ENCODE measurements at places on chromosomes 6 and 20.
A peak's percentile ranks its signal among the peaks of the same experiment; 100 is the strongest.

DNA sequence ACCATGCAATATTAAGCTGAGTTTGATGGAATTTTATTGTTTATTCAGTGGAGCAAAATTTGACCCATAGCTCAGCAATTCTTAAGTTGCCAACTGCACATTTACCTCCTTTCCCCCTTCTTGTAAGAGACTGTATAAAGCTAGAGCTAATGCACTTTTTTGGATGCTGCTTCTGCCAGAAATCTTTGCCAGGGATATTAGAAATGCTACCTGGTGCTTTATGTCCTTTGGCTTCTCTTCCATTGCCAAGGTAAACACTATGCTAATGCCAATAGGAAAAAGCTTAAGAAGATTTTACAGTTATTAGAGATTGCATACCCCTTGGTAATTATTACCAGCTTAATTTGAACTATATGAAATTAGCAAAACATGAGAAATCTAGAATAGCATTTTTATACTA lies 79.0 kb upstream of the OGFRL1 start:
- no peak for DNase-seq

DNA sequence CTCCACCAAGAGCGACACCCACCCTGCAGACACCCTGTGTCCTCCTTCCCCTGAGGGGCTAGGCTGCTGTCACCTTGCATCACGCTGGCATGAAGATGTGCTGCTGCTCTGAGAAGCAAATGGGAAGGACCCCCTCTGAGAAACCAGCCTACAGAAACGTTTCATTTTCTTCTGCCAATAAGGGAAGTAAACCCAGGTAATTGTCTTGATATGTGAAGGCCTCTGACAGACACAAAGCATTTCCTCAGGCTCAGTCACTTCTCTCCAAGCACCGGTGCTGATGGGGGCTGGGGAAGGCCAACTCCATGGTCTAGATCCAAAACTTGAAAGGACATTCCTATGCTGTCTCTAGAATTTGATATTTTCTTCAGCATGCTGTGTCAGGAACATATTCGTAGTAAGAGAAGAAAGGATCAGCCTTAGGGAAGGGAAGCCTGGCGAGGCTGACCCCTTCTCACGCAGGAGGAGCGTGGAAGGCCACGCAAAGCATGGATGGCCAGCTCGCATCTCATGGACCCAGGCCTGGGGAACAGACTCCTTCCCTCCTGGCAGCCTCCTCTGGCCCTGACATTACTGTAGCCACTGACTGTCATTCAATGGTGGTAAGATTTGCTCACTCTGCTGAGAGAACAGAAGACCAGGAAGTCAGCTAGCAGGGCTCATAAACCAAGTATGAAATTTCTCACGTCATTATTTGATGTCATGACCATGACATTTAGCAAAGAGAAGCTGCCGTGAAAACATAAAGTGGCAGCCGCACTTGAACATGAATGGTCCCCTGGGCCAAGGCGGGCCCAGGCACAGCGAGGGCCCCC lies 20.4 kb downstream of the ACSS1 start:
- DNase-seq, result no peak

GRCh38 chr20:45890077-45890984 lies 677 bp downstream of the NEURL2 start:
- DNase-seq, result peak; percentile 91

GRCh38 chr6:24053057-24053456 lies 73.0 kb upstream of the NRSN1 start:
- no peak for DNase-seq

GRCh38 chr6:91575032-91575431 lies 988.2 kb upstream of the MAP3K7 start:
- no peak for DNase-seq

GRCh38 chr6:36378243-36378920 lies 9.1 kb downstream of the ETV7 start:
- no peak for DNase-seq

GRCh38 chr6:168385858-168386735 lies 54.9 kb upstream of the SMOC2 start:
- no peak for DNase-seq

- peak; percentile 63 for DNase-seq
These were observed 1.2 kb downstream of the TBX18 start for GRCh38 chr6:84763003-84763885.

DNA sequence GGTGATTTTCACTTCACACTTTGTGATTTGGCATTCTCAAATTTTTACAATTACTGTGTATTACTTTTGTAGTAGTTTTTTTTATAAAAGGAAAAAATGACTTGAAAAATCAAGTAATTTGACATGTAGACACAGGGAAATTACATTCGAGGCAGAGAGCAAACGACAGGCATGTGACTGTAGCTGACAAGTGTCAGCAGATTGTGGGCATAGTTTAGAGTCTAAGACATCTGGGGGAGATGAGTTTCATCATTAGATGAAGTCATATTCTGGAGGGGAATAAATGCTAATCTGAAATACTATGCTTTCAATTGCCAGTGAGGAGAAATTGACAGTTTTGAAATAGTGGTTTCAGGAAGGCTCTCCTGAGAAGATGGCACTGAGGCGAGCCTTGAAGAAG lies 126.0 kb downstream of the MTHFD1L start:
- no peak for DNase-seq

GRCh38 chr20:35562541-35563110 lies 20.7 kb downstream of the ERGIC3 start:
- DNase-seq, result no peak

- no peak for DNase-seq
These were observed 3.1 kb downstream of the ATRN start for GRCh38 chr20:3473944-3474343.

DNA sequence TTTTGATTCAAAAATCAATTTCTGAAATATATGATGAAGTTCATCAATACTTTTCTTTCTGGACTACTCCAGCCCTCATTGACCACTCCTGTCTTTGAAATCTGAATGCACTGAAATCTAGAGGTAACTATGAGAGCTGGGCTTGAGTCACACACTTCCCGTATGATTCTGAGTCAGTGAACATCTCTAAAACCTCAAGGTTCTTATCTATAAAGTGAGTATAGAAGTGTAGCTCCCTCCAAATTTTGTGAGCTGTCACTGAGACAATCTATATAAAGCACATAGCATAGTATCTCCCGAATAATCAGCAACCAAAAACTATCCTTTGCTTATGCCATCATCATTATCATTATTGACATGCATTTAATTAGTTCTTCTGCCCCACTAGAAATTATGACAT lies 182.4 kb downstream of the TSHZ2 start:
- DNase-seq, result no peak

DNA sequence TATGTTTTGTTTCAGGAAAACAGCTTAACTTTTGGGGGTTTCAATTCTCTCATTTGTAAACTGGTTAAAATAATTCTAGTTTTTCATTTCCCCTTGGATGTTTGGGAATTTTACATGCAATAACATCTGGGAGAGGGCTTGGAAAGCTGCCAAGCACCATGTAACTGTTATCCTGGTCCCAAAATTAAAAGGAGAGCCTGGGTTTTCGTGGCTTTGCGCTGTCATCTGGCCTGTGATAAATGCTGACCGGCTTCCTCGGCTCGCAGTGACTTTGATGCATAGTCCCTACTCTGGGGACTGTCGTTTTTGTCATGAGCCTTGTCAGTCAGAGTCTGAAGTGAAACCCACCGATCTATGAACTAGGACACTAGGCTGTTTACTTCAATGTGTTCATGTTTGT lies 12.2 kb downstream of the SLC35F1 start:
- no peak for DNase-seq

- no peak for DNase-seq
These were observed 82.5 kb upstream of the PTPN1 start for GRCh38 chr20:50427719-50428083.

- DNase-seq, result no peak
These were observed 30.1 kb downstream of the CDS2 start for GRCh38 chr20:5156675-5157448.

DNA sequence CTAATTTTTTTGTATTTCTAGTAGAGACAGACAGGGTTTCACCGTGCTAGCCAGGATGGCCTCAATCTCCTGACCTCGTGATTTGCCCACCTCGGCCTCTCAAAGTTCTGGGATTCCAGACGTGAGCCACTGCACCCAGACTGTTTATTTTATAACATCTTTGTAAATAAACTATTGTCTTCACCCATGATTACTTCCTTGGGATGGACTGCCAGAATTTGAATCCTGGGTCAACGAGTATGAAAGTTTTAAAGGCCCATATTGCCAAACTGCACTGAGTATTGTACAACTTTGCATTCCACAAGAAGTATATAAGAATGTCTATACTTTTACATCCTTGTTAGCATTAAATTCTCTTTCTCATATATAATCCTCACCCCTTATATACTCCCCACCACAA lies 38.6 kb downstream of the ZHX3 start:
- no peak for DNase-seq

DNA sequence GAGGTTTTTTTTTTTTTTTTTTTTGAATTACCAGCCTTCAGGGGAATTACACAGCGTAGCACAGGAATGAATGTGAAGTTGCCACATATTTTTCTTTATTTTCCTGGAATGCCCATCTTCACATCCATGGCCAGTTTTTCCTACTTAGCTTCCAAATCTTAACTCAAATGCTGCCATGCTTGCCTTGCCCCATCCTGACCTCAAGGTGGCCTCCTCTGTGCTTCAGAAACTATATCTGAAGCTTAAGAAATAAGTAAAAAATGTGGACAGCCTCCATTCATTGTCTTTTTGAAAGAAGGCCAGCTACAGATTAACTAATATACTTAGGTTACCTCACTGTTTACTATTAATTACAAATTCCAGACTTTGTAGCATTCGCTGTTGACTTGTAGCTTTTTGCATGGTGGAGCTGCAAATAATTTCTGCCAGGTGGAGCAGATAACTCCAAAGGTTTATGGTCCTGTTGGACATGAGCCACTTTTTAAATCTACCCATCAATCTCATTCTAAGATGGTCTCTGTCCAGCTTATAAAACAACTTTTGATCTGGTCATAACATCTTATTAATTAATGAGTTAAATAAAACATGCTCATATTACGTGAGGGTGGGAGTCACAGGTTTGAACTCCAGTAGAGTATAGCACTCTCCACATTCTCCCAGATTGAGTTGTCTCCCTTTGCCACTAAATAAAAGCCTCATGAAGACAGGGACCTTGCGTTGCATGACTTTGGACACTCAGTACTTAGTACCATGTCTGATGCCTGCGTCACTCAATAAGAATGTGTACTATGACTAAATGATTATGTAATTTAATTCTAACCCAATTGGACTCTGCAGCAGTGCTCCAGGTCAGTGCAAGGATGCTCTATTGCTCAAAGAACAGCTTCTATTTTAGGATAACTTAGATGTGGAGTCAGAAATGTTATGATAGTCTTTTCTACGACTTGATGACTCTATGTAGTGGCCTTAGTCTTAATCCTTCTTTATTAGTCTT lies 678.6 kb upstream of the CITED2 start:
- DNase-seq, result no peak

- no peak for DNase-seq
These were observed 168.9 kb downstream of the ATXN1 start for GRCh38 chr6:16592223-16592911.

- DNase-seq, result no peak
These were observed 225.1 kb downstream of the UBE3D start for GRCh38 chr6:82840571-82840970.

- no peak for DNase-seq
These were observed 1.1 kb downstream of the BAG2 start for GRCh38 chr6:57173056-57173885.

DNA sequence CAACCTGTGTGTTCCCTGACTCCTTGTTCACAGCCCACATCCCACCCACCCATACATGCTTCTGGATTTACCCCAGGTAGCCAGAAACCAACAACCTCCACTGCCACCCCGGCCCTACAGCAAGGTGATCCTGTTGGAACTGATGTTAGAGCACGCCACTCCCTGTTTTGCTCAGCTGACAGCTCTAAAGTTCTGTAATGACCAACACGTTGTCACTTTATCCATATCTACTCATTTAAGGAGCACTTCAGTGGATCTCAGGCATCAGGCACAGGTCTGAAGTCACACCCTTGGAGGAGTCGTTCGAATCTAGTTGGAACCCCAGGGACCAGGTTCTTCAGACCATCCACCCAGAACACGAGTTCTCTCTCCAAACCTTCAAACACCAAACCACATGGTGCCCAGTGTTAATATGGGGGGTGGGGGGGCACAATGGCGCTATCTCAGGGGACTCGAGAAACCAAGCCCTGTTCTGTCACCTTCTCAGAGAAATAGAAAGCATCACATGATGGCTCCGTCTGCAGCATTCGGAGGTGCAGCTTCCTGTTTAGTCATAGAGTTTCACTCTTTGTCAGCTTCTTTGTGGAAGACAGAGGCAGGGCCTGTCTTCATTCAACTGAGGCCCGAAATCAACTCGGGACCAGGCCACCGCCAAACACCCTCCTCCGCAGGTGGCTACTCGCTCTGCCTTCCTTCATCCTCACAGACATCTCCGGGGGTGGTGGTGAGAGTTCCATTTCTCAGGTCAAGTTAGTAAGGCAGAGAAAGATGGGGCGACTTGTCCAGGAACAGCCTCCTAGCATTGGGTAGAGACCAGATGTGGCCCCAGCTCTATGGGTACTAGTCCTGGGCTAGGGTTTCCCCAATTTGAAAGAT lies 142.2 kb downstream of the NFATC2 start:
- no peak for DNase-seq

DNA sequence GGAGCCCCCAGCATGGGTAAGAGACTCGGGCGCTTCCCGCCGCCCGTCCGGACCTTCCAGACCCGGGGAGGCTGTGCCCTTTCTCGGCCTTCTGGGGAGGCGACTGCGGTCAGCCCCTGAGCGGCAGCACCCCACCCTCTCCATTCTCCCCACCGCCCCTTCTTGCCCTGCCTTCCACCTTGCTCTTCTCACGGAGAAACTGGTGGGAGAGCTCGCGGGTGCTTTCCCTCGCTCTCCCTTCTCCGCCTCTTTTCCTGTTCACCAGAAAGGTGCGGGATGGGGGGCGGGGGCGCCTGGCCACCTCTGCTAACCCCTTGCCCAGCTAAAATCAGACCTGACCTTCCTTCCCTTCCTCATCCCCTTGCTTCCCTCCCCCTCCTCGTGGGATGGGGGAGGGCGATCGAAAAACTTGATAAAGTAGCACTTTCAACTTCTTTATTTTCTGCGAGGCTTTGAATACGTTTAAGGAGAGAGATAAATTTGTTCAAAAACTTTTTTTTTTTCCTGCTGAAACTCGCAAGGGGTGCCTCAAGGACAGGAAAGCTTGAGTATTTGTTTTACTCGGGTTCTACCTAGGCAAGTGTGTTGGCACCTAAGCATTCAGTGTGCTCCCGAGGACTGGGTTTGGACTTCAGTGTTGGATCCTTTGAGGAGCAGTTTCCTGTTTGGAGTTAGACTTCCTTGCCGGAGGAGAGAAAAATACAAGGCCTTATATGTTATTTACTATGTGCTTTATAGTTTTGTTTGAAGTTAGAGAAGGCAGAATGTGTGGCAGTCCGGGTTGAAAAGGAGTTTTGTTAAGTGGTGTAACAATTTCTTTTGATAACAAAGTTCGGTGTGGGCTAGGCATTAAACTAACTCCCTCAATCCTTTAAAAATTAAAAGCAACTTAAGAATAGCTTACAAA lies 897 bp downstream of the CD2AP start:
- DNase-seq, result no peak

GRCh38 chr6:119521251-119521650 lies 171.7 kb upstream of the MAN1A1 start:
- DNase-seq, result no peak
